Activated T-helper 1 cell treated with anti-CD3 and anti-CD28 coated beads, Interleukin-2, amount 50 U/mL, for 16 hours (primary cell): ENCODE measurements at places on chromosomes 12 and 14.

GRCh38 chr14:71739273-71739990, 192.8 kb upstream of the RGS6 start:
- no peak for DNase-seq

DNA sequence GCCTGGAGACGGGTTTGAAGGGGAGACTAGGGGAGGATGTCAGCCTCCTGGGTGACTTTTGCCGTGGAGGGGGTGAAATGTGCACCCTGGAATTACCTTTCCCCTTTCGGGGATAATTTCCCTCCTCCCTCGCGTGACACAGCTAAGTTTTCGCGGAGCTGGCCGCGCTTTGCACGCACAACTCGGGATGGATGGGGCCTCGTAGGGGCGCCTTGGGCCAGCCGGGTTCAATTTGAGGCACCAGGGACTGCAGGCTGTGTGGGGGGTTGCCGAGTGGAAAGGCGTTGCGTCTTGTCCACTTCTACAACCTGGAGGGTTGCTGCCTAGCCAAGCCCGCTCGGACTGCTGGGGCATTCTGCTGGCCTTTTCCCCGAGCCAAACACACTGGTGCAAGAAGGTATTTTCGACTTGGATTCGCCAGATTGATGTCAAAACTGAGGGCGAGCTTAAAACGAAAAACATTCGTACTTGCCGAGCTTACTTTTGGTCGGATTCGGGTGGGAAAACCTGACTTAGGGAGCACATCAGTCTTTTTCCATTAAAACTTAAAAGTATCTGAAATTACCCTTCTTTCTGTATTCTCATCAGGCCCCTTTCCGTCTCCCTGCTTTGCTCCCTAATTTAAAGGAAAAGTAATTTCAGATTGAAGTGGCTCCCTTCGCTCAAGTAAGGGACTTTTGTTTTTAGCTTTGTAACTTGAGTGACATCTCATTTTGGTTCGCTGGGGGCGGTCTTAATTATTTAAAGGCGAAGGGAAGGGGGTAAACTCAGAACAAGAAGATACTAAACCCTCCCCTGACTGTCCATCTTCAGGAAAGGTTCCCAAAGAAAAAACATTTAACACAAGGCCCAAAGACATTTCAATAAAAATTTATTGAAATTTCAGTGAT, 14.3 kb downstream of the TBX3 start:
- DNase-seq = no peak

DNA sequence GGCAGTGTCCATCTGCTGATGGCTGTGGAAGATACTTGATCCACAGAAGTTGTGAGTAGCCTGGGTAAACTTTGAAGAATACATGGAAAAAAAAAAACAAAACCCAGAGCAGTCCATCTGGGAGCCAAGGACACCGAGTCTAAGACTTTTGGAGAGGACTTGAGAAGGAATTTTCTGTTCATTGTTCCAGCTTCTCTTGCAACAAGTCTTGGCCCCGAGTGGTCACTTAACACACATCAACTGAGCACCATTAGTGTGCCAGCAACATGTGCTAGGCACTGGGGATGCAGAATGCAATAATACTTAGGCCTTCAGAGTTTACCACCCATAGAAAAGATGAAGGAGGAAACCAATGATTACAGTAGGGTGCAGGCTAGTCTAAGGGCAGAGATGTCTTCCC, 266.7 kb downstream of the EMP1 start:
- no peak for DNase-seq

DNA sequence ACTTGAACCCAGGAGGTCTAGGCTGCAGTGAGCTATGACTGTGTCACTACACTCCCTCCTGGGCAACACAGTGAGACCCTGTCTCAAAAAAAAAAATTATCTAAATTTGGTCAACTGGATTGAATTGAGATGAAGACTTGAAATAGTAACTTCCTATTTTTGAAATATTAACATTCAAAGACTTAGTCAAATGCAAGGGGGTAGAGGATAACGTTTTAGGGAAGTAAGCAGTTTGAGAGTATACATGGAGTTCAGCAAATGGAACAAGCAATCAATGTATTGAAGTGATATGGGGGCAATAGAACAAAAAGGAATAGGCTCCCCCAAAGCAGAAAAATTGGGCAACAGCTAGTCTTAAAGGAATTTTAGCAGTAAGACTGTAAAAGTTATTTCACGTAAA, 4.6 kb upstream of the MFAP5 start:
- no peak for DNase-seq

DNA sequence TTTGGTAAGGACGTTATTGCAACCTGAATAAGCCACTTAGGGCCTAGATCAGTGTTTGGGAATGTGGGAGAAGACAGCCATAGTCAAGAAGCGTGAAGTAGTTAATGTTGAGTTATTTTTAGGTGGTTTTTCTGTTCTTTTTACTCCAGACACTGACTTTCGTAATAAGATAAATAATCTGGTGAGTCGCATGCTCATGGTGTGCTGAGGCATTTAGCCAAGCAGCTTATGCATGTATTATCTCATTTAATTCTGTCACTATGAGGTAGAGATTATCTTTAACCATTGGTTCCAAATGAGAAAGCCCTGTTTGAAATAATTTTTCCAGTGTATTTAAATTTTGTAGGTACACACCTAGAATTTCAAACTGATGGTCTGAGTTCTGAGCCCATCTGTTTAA, 67.3 kb downstream of the RCOR1 start:
- DNase-seq = no peak

GRCh38 chr12:64608901-64609535, 1.3 kb upstream of the RASSF3 start:
- peak; percentile 17 for DNase-seq

DNA sequence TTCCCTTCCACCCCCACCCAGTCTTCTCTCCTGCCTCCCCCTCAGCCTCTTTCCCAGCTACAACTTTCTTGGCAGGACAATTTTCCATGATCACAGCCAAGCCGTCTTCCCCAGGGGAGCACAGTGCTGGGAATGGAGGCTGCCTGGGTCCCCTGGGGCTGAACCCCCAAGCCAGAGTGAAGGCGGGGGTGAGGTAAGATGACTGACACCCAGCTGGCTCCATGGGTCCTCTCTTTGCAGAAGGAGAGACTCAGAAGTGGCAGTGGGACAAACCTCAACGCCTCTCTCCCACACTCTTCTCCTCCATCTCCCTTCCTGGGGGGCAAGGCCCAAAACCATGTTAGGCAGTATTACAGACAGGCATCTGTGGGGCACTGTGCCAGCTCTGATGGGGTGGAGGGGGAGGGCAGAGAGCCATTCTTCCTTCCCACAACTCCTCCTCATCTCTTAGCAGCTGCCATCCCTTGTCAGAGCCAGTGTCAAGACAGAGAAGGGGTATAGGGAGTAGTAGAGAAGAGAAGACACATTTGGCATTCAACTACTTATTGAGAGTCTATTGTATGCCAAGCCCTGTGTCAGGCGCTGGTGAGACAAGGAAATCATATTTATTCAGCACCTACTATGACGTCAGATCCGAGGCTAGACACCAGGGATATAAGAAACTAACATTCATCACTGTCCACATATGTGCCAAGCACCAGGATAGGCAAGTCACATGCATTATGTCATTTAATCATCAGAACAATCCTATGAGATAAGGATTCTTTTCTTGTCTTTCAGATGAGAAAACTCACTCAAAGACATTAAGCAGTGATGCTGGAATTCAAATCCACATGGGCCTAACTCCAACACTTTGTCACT, 3.6 kb downstream of the ITGA7 start:
- no peak for DNase-seq

- DNase-seq = no peak
Observed at GRCh38 chr12:89962648-89963047, 254.0 kb upstream of the ATP2B1 start.

DNA sequence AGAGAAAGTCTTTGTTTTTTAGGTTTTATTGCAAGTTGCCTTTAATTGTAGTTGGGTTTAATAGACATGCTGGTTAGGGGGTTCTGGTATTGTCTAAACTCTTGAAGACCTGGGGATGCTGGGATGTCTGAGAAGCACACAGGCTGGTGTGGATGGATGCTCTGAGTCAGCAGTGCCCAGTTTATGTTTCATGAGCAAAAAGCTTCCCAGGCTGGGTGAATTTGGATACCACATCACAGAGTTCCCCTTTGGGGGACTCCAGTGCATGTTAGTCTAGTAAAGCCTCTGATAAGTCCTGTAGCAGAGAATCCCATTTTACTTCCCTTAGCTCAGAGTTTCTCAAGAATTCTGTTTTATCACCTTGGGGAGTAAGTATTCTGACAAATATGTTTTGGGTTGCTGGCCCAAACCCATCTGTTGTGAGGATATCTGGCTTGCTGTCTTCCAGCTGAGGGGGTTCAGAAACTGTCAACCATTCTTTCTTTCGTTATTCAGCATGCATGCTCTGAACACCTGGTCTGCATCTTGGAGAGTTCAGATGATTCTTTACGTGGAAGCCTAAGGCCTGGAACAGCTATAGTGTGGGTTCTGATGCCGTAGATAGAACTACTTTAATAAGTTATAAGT, 509.1 kb downstream of the VRK1 start:
- no peak for DNase-seq

GRCh38 chr12:88604646-88605045, 24.4 kb upstream of the KITLG start:
- no peak for DNase-seq

DNA sequence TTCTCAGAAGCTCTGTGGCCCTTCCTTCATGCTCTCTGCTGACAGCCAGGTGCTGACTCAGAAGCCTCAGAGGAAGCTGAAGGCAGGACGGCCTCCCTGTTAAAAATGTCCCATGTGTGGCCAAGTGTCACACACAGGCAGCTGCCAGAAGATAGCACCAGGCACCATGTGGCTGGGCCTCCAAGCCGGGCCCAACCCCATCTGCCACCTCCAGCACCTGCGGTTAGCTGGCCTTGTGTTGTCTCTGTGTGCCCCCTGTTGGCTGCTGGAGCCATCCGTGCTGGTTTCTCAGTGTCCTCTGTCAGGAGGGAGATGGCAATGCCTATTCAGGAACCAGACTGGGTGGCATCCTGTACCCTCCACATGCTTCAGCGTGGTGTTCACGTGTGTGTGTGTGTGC, 63.2 kb downstream of the TSPAN11 start:
- no peak for DNase-seq

- no peak for DNase-seq
Observed at GRCh38 chr12:103848143-103848542, 7.1 kb upstream of the NT5DC3 start.

- no peak for DNase-seq
Observed at GRCh38 chr12:109721276-109721675, 7.7 kb downstream of the FAM222A start.

- no peak for DNase-seq
Observed at GRCh38 chr14:95649230-95649629, 37.0 kb upstream of the TCL1B start.

DNA sequence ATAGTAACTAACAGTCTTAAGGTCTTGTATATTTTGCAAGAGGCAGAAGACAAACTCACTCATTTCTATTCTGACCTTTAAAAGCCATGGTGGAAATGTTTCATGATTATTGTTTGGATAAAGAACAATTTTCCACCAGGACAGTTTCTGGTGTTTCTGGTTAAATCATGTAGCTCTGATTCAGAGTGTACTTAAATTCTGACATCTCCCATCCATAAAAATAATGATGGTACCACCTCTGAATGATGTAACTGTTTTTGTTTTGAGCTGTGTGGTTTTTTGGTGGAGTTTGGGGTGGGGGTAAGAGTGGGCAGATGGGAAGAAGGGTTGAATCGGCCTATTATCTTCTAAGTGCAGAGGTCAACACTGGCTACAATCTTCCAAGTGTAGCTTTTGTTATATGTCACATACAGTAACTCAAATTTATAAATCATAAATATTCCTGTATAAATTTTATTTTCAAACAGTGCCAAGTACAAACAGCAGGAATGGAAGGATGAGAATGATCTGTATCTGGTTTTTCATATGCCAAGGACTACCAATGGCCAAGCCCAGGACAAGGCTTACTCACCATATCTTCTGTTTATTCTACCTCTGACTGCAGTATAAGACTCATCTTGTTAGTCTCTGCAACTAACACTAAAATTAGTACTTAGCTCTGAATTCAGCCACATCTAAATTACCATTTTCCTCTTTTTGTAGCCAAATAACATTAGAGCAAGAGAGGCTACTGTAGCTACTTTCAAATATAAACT, 108.7 kb downstream of the BCAT1 start:
- no peak for DNase-seq

GRCh38 chr14:58027904-58028303, 124.1 kb downstream of the ARMH4 start:
- no peak for DNase-seq

GRCh38 chr12:74619084-74619483, 81.4 kb downstream of the ATXN7L3B start:
- DNase-seq = no peak

GRCh38 chr12:133231001-133231400, 4.7 kb downstream of the ANHX start:
- DNase-seq = no peak

GRCh38 chr12:53231921-53232645, at the start of gene RARG:
TSS of gene RARG (minus strand) at chr12:53232209. CDS start at chr12:53227545, 4,664 bp downstream.
- peak; percentile 31 for DNase-seq

- no peak for DNase-seq
Observed at GRCh38 chr12:31900271-31900670, 58.9 kb upstream of the RESF1 start.

DNA sequence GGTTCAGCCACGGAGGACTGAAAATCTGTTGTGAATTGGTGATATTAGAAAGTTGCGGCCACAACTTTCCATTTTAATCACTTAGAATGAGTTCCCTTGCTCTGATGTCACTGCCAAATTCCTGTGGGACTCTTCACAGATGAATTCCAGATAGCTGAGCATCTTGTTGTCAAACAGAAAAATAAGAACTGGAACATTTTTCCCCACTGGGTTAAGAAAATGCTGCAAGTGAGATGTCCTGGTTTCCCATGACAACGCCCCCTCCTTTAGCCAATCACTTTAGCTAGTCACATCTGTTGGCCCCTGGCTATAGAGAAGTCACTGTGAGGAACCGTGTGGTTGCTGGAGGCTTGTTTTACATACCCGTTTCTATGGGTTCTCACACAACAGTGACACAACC, 135.9 kb downstream of the KTN1 start:
- DNase-seq = no peak

- DNase-seq = no peak
Observed at GRCh38 chr14:31937730-31938346, 139.3 kb upstream of the ARHGAP5 start.

DNA sequence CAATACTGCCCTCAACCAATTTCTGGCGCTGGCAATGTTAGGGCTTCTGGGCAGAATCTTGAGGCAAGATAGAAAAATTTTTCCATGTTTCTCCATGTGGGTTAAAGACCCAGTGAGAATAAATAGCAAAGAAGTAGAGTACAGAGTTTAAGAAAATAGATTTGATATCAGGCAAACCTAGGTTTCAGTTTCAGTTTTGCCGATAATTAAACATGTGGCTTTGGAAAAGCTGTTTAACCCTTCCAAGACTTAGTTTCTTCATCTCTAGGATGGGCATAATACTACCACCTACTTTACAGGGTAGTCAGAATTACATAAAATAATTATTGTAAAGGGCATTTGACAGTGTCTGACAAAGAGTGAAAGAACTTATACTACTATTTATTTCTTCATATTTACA, 360.4 kb downstream of the PCNX1 start:
- DNase-seq = no peak

DNA sequence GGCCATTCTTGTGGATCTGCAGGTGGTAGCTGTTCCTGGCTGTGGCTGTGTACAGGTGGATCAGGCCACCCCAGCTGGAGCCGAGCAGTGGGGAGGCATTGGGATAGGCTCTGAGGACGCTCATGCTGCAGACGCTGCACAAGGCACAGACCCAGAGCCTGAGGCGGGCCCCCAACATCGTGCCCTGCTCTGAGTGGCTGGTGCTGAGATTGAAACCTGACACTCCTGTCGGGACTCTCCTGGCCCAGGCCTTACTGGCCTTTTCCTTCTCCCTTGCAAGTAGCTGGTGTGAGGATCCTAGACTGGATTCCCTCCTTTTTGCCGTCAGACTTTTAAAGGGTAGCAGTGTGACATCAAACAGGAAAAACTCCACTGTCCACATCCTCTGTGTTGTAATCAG, at the start of gene FGF23:
FGF23 (minus strand) TSS at position 308 of the 400 bp plus-strand sequence; CDS start at position 178, 130 bp downstream.
- no peak for DNase-seq
